ENCODE measurements at places on chromosomes 2 and 18. TPM values are rescaled to one million over a fixed set of nuclear protein-coding genes. Genes with fewer than 3 reads are reported as not detected.

DNA sequence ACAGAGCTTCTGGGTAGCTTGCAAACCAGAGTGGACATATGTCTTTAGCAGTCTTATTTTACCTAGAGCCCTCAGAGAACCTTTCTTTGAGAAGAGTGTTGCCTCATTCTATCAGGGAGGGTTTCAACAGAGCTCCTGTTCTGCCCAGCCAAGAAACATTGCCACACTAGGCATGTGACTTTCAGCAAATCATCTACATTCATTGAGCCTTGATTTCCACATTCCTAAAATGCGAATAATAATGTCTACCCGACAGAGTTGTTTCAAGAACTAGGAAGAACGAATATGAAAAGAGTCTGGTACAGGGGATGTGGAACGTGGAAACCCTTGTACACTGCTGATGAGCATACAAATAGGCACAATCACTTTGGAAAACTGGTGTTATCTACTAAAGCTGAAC is 7.8 kb upstream of the PRKAG3 start:
- H3K27me3 ChIP-seq = peaks cover 27% of the 10 kb centered on the region
- no peaks in the 10 kb centered on the region for H3K36me3 ChIP-seq
- DNase-seq = no peak
- no peak overlapping the region for H3K4me3 ChIP-seq
- H3K27ac ChIP-seq = no peak overlapping the region

- no peaks in the 10 kb centered on the region for H3K36me3 ChIP-seq
- H3K27me3 ChIP-seq = no peaks in the 10 kb centered on the region
Observed at GRCh38 chr2:12006850-12007249, 260.4 kb downstream of the LPIN1 start.

Gene C1QL2
- total RNA-seq = not detected

- DNase-seq = no peak
- H3K36me3 ChIP-seq = no peaks in the 10 kb centered on the region
- H3K27me3 ChIP-seq = peaks cover 8% of the 10 kb centered on the region
Observed at GRCh38 chr2:169106134-169106533, 36.8 kb downstream of the DHRS9 start.

GRCh38 chr18:24277516-24278195 is 120.0 kb downstream of the OSBPL1A start:
- H3K36me3 ChIP-seq = peaks cover 5% of the 10 kb centered on the region
- H3K27me3 ChIP-seq = no peaks in the 10 kb centered on the region
- no peak for DNase-seq
- H3K4me1 ChIP-seq = peaks cover under 1% of the 10 kb centered on the region

- H3K27ac ChIP-seq = no peak overlapping the region
- peaks cover 6% of the 10 kb centered on the region for H3K4me1 ChIP-seq
- no peak overlapping the region for H3K4me3 ChIP-seq
Observed at GRCh38 chr2:2769481-2770431, 438.7 kb upstream of the MYT1L start.

Data from neural progenitor cell (in vitro differentiated cells).